ENCODE measurements at places on chromosomes 2 and 18.

- DNase-seq = no peak
Observed at GRCh38 chr2:64854773-64855237, 134.4 kb upstream of the SLC1A4 start.

GRCh38 chr18:9348079-9348671 lies 13.6 kb downstream of the TWSG1 start:
- DNase-seq = no peak

- no peak for DNase-seq
Observed at GRCh38 chr2:101758001-101758400, 60.5 kb downstream of the MAP4K4 start.

GRCh38 chr2:10184421-10184820 lies 61.9 kb downstream of the RRM2 start:
- DNase-seq = no peak

- DNase-seq = no peak
Observed at GRCh38 chr2:156219491-156220100, 112.9 kb downstream of the NR4A2 start.
